A673 (cell line): ENCODE measurements at places on chromosomes 12 and 14.
A peak's percentile ranks its signal among the peaks of the same experiment; 100 is the strongest.

DNA sequence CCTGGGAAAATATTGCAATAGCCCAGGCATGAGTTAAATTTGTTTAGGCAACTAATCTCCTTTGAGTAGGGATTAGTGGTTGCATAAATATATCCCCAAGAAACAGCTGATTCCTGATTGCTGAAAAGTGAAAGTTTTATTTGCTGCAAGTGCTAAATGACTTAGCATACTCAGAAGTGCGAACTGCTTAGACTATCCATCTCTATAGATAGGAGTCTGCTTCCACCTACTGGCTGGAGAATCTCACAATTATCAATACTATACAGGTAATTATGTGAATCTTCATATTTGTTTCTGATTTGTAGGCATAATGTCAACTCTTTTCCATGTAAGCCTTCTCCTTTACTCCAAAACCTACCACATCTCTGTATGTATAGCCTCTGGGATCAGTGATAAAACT lies 12.0 kb upstream of the SLCO1B3 start:
- no peaks in the 10 kb centered on the region for H3K36me3 ChIP-seq
- H3K4me3 ChIP-seq: no peak overlapping the region
- H3K4me1 ChIP-seq: no peaks in the 10 kb centered on the region
- DNase-seq: peak; percentile 57
- no peaks in the 10 kb centered on the region for H3K27me3 ChIP-seq
- H3K27ac ChIP-seq: no peak overlapping the region

DNA sequence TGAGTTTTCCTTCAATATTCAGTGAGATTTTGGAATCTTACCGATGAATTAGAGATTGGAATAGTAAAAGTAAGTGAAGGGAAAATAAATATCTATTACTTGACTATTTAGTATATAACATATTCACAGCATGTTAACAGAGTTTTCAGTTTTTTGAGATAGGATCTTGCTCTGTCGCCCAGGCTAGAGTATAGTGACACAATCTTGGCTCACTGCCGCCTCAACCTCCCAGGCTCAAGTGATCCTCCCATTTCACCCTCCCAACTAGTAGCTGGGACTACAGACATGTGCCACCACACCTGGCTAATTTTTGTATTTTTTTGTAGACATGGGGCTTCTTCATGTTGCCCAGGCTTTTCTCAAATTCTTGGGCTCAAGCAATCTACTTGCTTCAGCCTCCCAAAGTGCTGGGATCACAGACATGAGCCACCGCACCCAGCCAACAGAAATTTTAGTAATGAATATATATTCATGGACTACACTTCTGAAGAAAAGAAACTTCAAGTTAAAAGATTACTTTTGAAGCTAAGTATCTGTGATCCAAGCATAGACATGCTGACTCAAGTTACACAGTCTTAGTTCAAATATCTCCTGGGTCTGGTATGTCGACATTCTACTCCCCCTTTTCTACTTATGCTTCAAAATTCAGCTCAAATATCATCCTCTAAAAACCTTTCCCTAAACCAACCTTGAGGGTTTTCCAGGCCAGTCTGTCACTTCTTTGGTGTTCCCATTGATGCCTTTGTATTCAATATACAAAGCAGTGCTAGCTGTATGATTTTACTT lies 13.8 kb downstream of the UBE2N start:
- no peaks in the 10 kb centered on the region for H3K36me3 ChIP-seq
- H3K4me3 ChIP-seq: no peak overlapping the region
- no peak overlapping the region for H3K27ac ChIP-seq
- H3K4me1 ChIP-seq: peaks cover 44% of the 10 kb centered on the region
- no peaks in the 10 kb centered on the region for H3K27me3 ChIP-seq

DNA sequence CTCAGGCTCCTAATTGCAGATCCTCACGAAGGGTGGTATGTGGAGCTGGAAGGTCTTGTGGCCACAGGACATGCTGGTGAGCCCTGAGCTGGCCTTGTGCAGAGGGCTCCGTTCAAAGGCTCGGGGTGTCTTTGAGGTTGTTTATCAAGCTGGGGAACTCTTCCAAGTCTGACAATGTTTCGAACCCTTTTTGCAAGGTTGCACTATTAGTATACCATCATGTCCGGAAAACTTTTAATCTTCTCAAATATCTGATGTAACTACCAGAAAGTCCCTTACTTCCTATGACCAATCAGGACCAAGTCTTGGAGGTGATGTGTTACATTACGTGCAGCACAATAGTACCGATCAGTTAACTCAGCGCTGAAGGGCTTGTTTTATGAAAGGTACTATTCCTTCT lies 21.5 kb downstream of the UBR7 start:
- H3K36me3 ChIP-seq: peaks cover 27% of the 10 kb centered on the region
- no peak for DNase-seq
- H3K27me3 ChIP-seq: no peaks in the 10 kb centered on the region

DNA sequence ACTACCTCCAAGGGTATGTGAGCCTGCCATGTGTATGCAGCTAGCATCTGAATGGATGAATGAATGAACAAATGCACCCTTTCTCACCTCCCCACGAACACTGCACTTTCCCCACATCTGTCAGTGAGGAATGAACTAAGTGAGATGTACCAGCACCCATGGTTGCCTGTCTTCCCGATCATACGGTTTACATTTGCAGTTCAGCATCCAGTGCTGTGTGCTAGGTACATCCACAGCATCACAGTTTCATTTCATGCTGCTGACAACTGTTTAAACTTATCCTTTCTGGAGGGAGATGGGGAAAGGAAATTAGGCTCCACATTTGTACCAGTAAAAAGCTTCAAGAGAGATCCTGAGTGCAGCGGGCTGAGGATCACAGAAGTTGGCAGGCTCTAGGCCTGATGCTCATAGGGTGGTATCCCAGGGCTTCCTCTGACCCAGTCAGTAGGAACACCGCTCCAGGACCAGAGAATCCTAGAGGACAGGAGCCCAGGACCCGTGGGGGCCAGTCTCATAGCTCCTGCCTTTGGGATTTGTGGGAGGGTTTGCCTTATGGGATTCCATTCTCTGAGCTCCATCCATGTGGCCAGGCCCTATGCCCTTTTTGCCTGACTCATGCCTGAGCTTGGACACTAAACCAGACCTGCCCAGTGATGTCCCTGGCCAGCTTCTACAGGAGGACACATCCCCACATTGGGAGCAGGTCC lies 294.5 kb downstream of the CACNA1C start:
- DNase-seq: no peak
- no peak overlapping the region for H3K4me3 ChIP-seq
- H3K36me3 ChIP-seq: no peaks in the 10 kb centered on the region
- no peaks in the 10 kb centered on the region for H3K27me3 ChIP-seq

DNA sequence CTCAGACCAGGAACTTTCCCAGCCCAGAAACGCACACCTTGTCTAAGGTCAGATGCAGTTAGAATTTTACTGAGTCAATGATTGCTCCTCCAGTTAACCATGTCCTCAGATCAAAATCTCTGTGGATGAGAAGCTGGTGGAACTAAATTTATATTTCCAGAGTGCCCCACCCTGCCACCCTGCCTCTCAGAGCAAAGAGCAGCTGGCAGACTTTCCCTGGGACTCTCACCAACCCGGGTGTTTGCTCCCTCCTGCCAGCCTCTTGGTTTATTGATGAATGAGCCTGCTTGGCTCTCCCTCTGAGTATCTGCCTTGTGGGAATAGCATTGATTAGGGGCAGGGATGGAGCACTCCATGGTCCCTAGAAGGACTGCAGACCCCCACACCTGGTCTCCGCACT lies 5.9 kb upstream of the KRT1 start:
- H3K36me3 ChIP-seq: no peaks in the 10 kb centered on the region
- no peaks in the 10 kb centered on the region for H3K4me1 ChIP-seq
- no peak for DNase-seq

DNA sequence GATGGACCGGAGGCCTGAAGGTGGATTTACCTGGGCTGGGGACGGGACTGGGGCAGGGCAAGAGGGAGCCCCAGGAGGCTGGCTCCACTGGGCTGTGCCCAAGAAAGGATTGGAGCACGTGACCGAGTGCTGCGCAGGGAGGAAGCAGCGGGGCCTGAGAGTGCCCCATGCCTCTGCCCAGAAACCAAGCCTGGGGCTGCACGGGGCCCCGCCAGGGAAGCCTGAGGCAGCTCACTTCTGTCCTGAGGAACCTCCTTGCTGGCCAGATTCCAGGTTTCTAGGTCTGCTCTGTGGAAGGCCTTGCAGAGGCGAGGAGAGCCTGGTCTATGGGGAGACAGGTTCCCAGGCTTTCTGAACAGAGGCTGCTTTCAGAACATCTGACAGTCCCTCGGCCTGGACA lies 10.4 kb downstream of the NGB start:
- no peaks in the 10 kb centered on the region for H3K36me3 ChIP-seq
- no peak for DNase-seq
- no peaks in the 10 kb centered on the region for H3K4me1 ChIP-seq
- no peak overlapping the region for H3K27ac ChIP-seq
- no peak overlapping the region for H3K4me3 ChIP-seq
- no peaks in the 10 kb centered on the region for H3K27me3 ChIP-seq

DNA sequence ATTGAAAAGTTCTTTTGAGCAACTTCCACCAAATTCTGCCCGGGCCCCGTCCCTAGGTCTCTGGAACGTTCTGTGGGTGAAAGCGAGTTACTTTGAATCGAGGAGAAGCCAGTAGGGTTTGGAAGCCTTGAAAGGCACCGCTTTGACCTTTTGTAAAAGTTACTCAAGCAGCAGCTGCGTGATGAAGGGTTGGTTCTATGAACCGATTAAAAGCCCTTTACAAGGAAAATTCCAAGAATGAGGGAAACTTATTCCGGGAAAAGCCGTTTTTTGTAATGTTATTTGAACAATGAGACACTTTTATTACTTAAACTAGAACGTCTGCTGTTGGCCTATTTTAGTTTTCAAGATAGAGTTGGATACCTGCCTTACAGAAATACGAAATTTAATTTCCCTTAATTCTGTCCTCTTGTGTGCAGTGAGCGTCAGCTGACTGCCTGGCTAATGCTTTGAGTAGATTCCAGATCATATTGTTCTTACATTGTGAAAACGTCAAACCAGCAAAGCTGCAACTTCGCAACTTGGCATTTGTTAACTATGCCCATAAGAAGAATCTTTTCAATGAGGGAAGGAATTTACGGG lies 906 bp downstream of the LARP4 start:
- peak overlapping the region; percentile 82 for H3K4me3 ChIP-seq
- no peaks in the 10 kb centered on the region for H3K27me3 ChIP-seq
- no peaks in the 10 kb centered on the region for H3K36me3 ChIP-seq

DNA sequence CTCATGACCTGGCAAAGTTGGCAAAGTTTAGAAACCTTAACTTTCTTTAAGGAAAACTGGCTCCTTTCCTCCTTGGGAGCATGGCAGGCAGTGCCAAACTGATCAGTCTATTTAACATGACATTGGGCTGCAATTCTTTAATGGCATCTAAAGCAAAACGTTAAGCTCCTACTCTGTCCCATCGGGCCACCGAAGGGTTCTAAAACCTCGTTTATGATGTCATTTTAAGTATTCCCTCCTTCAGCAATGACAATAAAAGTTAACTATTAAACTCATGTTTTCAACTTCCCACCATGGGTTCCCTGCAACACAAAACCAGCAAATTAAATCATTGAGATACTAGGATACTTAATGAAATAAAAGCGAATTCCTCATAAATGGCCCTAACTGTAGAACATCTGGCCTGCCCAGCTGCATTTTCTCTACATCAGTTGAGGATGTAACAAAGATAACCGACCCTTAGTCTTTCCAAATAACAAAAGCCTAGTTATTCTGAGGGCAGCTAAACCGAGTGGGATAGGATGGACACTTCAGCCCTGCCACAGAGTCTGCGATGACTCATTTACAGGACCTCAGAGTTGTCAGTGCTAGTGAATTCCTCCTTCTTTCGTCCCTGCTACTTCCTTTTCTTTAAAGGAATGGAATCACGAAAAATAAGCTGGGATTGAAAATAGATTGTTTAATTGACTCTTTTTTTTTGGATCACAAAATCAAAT lies 34.5 kb upstream of the RIC8B start:
- H3K36me3 ChIP-seq: no peaks in the 10 kb centered on the region
- no peak overlapping the region for H3K4me3 ChIP-seq
- H3K27me3 ChIP-seq: no peaks in the 10 kb centered on the region
- H3K4me1 ChIP-seq: no peaks in the 10 kb centered on the region
- H3K27ac ChIP-seq: no peak overlapping the region

GRCh38 chr12:32987512-32987911 lies 90.9 kb upstream of the PKP2 start:
- H3K27ac ChIP-seq: no peak overlapping the region
- no peaks in the 10 kb centered on the region for H3K36me3 ChIP-seq
- no peak for DNase-seq
- peaks cover 7% of the 10 kb centered on the region for H3K27me3 ChIP-seq

DNA sequence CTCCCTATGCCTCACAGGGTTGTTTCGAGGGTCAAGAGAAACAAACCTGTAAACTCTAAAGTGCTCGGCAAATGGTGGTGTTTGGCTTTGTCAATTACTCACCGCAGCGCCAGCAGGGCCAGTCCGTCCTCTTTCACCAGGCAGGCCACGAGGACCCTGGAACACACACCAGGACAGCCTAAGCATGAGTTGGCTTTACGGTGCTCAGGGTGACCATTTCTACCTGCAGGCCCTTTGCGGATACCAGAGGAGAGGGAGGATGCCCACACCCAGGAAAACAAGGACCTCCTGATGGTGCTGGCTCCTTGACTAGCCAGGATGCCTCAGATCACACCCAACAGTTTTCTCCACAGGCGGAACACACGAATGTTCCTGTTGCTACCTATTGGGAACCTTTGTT lies 11.5 kb downstream of the COL2A1 start:
- no peaks in the 10 kb centered on the region for H3K4me1 ChIP-seq
- H3K27ac ChIP-seq: no peak overlapping the region

DNA sequence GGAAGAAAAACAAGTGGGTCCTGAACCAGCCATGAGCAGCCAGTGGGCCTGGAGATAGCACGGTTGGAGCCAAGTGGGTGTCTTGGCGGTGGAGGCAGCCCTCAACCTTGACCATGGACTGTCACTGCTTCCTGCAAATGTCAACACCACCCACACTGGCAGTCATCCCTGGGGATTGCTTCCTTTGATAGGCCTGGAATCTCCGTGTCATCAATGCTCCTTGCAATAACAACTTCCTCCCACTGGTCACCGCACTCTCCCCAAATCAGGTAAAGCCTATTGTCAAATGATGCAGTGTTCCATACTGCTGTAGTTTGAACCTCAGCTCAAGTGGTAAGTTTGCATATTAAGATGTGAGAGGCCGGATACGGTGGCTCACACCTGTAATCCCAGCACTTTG lies 129.1 kb downstream of the NTF3 start:
- no peaks in the 10 kb centered on the region for H3K4me1 ChIP-seq
- H3K27ac ChIP-seq: no peak overlapping the region
- H3K4me3 ChIP-seq: no peak overlapping the region
- H3K27me3 ChIP-seq: peaks cover 16% of the 10 kb centered on the region
- H3K36me3 ChIP-seq: no peaks in the 10 kb centered on the region

DNA sequence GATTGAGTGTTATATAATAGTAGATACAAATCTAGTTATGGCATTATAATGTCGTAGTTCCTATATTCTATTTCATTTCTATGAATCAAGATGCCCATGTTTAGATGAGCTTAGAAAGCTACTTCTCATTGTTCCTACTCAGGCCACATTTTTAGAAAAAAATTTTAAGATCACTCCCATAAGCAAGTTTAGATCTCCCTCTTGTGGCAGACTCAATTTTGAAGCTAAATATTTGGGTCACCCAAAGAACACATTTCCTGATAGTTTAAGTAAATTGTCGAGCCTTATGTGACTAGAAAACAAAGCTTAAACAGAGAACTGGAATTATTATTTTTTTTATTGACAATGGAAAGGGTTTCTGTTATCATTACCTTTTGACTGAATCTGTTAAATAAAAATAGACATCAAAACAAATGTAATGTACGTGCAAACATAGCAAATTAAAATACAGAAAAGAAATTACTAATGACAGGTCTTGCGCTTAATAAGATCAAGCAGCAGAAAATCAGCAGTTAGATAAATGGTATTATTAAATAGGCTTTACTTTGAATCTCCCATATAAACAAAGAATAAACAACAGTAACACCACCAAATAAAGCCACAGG lies 180.2 kb downstream of the ACSS3 start:
- H3K36me3 ChIP-seq: no peaks in the 10 kb centered on the region
- DNase-seq: peak; percentile 84
- H3K4me1 ChIP-seq: peaks cover 32% of the 10 kb centered on the region
- H3K27ac ChIP-seq: no peak overlapping the region
- no peaks in the 10 kb centered on the region for H3K27me3 ChIP-seq
